ENCODE measurements at places on chromosomes 2 and 18.

DNA sequence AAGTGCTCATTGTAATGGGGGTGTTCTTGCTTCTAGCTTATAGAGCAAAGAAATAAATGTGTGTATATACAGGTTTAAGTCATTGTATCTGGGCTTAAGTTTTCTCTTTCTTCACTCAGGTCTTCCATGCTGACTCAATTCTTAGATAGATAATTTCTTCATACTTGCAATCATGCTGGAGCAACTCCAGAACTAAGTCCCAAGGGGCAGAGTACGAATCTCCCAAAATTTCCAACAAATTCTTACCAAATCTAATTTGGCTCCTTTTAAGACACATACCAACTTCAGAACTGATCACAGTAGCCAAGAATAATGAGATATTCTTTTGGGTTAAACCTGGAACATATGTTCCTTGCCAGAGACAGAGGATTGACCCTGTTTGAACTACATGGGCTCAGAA lies 4.3 kb upstream of the SPAG16 start:
- DNase-seq = no peak

GRCh38 chr2:85394976-85395375 lies 15.2 kb downstream of the CAPG start:
- no peak for DNase-seq

DNA sequence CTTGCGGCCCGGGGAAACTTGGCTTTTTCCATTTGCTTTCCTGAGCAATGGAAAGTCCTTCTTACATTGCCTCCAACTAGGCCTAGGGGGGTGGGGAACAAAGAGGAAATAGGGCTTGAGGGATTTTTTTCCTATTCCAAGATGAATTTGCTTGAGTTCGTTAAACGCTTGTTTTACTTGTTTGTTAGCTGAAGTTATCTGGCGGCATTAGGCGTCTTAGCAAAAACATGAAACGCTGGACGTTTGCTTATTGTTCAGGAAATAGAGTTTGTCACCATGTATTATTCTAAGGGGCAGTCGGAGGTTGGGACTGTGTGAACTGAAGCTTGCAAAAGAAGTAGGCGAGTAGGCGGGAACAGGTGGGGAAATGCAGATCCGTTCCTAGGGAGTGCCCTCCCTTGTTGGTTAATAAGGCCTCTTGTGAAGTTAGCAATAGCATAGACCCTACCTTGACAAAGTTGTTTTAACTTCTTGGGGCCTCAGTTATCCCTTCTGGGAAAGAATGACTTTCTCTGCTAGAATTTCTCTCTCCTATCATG lies 1.9 kb downstream of the CABLES1 start:
- DNase-seq = no peak

- peak; percentile 35 for DNase-seq
Observed at GRCh38 chr2:165952741-165953211, 800 bp downstream of the TTC21B start.

DNA sequence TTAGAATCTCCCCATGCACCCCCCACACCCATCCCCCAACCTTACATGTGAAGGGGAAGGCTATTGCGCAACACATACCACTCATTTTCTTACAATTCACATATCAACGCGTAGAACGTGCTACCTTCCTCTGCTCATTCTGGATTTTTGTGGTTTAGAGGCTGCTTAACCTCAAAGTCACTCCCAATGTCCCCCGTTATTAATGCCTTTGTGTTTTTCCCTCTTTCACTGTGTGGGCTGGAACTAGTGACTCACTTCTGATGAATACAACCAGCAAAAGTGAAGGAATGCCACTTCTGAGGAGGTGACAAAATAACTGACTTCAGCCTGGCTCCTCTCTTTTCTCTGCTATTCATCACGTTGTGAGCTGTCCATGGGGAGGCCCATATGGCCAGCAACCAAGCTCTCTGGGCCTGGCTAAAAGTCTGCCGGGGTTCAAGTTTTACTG lies 342.5 kb upstream of the NXPH2 start:
- peak; percentile 48 for DNase-seq

- DNase-seq = no peak
Observed at GRCh38 chr18:11736656-11737055, 47.6 kb downstream of the GNAL start.

Data from ELR (cell line).